ENCODE measurements at places on chromosomes 2 and 18.

- no peak for DNase-seq
Observed at GRCh38 chr2:240622531-240623235, 2.6 kb upstream of the GPR35 start.

GRCh38 chr2:242047963-242048362 is 178.4 kb downstream of the RTP5 start:
- no peak for DNase-seq

DNA sequence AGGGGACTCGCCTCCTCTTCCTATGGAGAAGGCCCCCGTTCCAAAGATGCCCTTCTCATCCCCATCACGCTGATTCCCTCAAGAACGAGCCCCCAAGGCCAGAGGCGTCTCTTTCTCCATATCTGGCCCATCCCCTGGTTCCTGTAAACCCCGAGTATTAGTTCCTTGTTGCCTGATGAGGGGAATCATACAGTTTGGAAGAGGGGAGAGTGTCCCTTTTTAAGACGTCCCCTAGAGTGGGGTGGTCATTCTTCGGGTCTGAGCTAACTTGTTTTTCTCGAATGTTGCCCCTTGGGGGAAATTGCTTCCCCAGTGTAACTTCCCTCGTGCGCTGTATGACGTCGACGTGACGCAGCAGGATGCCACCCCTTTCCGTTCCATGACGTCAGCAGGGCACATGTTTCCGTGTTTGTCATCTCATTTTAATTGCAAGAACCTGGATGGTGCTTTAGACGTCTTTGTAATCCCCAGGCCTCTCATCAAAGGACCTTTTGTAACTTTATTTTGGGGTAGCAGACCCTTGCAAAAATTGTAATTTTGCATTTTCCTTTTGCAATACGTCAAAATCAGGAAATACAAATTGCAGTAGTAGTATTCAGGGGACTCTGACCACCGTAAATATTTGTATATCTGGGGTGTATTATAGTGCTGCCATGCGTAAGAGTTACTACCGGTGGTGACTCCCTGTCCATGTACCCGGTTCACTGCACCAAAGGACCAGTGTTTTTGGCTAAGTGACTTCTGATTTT is 569 bp downstream of the BABAM2 start:
- peak; percentile 78 for DNase-seq

GRCh38 chr2:42116195-42117181 is 52.7 kb upstream of the EML4 start:
- DNase-seq, result peak; percentile 59

DNA sequence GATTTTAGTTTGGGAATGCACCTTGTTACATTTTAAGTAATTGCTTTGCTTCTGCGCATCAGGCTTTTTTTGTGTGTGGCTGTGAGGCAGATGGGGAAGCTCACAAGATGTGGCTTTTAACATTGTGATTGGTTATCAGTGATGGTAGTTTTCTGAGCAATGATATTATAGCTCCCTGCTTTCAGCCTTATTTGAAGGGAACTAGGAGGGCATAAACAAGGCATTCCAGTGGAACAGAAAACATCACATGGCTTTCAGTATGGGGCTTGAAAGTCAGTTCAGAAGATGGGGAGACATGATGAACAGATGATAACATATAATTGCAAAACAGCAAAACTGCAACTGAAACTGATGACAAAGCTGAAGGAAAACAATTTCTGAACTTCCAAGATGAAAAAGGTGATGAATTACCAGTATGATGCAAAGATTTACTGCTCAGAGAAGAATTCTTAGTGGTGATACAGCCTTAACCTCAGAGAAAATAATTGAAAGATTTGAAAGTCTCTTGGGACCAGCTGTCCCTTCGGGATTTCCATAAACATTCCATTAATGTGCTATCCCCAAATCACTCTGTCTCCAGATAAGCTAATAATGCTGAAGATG is 439.7 kb downstream of the RND3 start:
- no peak for DNase-seq

- DNase-seq, result no peak
Observed at GRCh38 chr2:163417596-163418337, 318.0 kb downstream of the FIGN start.
